Fibroblast of skin of back (primary cell): ENCODE measurements at places on chromosomes 1 and 21.

GRCh38 chr1:16249596-16250241 is 12.7 kb upstream of the CPLANE2 start:
- DNase-seq, result no peak

DNA sequence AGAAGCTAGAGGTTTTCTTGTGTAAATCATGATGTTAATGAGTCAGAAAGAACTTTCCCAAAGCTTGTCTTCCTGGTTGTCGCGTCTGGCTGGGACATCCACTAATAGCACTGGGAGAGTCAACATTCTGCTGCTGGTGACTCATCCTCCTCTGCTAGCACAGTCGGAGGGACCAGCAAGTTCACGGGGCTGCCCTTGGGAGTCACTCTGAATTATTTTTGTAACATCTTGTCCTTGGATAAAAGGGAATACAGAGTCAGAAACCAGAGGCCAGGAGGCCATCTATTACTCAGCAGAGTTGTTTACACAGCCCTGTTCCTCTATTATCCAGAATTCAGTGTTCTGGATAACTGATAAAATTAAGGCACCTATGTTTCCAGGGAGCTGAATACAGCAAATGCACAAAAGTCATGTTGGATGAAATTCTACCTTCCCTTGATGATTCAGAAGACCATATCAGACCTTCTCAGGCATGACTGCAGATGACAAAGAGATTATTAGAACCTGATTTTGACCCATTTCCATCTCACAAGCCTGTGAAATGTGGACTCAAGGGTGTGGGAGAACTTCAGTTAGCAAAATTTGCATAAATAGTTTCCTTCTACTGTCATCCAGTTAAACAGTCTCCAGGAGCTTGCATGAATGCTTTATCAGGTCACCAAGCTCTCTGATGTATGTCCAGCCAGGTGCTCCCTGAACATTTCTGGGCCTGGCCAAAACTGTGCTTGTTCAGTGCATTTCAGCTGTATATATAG is 68.1 kb downstream of the JAK1 start:
- peak; percentile 99 for DNase-seq

DNA sequence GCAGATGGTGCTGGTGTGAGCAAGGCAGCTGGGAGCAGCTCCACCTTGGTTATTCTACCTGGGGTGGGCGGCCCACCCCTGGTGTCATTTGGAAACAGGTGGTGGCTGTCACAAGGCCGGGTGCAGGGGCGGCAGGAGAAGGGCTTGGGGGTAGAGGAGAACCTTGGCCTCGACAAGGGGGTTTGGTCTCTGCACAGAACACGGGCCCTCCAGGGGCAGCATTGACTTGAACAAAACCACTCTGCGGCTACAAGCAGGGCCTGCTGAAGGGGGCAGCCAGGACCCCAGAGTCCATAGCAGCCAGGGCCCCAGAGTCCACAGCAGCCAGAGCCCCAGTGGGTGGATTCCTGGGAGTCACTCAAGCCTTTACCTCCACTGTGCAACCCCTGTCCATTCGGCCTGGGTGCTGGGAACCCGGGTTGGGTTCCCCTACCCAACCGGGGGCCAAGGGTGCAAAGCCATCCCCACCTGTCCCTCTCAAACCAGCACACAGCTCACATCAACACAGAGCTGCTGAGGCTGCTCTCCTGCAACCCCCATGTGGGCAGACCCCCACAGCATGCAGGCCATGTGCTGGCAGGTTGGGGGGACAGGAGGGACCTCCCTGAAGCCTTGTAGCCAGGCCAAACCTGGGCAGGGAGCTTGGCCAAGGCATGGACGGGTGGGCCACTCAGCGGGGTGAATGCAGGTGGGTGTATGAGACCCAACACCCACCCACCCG is 7.7 kb downstream of the TRIM11 start:
- DNase-seq, result no peak

GRCh38 chr1:231934797-231935196 is 308.2 kb downstream of the DISC1 start:
- peak; percentile 36 for DNase-seq

GRCh38 chr1:176858433-176858916 is 306.0 kb downstream of the ASTN1 start:
- no peak for DNase-seq

- DNase-seq, result no peak
Observed at GRCh38 chr1:169487561-169487960, 1.8 kb upstream of the SLC19A2 start.

DNA sequence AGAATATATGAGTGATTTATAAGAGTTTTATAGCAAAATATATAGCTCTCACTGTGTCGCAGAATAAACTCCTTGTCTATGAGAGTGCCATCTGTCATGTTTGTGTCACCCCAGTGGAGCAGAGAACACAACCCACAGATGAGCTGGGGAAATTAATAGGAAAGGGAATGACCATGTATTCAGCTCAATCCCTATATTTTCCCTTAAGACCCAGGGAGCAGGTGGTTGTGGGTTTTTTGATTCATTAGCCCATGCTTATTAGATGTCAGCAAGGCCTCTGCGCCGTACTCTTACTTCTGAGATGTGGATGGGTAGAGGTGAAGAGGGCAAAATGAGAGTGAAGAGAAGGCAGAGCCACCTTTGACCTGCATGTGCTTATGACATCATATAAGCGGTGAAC is 4.1 kb upstream of the GREM2 start:
- no peak for DNase-seq

- DNase-seq, result peak; percentile 41
Observed at GRCh38 chr21:37220433-37220980, 46.6 kb downstream of the VPS26C start.

GRCh38 chr1:160577671-160578070 is 1.6 kb downstream of the CD84 start:
- DNase-seq, result no peak

GRCh38 chr1:180130651-180131050 is 24.0 kb upstream of the QSOX1 start:
- no peak for DNase-seq

- DNase-seq, result peak; percentile 21
Observed at GRCh38 chr1:189275796-189276195, 1201.9 kb downstream of the BRINP3 start.

DNA sequence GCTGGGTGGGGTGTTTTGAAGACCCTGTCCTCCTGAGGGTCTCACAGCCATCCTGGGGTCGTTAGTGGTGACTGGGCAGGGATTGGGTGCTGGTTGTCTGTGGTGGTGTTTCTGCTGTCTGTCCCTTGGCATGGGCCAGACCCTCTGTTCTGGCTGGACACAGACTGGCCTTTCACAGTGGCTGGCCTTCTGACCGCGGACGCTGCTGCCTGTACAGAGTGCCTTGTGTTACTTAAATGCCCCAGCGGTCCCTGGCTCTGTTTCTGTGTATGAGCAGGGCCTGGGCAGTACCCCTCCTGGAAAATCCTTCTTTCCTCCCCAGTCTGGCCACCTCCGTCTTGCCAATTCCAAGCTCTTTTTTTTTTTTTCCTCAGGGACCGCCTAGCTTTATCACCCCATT is 50.9 kb downstream of the SH3BGR start:
- no peak for DNase-seq

- no peak for DNase-seq
Observed at GRCh38 chr1:243733670-243734307, 116.3 kb downstream of the AKT3 start.

DNA sequence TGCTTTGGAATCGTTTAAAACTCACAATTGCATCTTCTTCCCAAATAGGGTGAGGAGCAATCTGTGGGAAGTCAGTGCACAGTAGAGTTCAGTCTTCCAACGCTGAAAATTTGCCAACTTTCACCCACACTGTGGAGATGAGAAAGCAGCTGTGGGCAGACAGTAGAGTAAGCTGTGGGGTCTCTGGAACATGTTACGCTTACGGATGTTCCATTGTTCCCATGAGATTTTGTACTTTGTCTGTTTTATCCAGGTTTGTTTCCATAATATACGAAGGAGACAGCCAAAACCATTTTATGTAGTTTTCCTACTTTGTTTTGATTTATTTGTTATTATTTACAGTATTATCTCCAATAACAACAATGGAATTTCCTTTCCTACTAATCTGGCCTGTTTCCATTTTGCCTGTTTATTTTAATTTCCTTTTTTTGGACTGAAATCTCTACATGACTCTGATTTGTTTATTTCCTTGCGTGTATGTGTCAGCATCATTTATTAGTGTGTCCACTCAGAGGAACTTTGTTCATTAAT is 65.1 kb upstream of the RGL1 start:
- DNase-seq, result no peak

DNA sequence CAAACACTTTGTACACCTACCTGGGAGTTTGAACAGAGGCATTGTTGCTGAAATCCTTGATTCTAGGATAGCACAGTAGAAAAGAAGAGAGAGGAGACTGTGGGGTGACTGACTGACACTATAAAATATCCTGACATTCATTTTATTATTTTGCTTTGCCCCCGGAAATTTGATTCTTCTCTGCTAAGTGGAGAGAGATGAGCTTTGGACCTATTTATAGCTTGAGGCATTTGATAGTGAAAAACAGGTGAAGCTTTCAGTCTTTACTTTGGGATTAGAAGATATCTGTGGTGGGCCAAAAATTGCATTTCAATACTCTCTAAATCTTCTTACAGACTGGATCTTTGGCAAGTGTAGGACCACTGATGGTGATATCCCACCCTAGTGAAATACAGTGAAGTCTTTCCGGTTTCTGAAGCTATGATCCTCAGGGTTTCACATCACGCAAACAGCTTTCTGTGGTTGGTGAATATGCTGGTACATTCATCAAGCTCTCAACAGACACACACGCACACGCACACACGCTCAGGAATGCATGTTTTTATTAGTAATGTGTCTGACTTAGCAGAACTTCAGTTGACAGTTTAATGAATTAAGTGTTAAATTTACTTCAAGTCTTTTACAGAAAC is at the start of gene AMPD1:
AMPD1 (minus strand) TSS at position 117 of the 629 bp plus-strand sequence; CDS start at position 42, 75 bp downstream.
- peak; percentile 49 for DNase-seq

DNA sequence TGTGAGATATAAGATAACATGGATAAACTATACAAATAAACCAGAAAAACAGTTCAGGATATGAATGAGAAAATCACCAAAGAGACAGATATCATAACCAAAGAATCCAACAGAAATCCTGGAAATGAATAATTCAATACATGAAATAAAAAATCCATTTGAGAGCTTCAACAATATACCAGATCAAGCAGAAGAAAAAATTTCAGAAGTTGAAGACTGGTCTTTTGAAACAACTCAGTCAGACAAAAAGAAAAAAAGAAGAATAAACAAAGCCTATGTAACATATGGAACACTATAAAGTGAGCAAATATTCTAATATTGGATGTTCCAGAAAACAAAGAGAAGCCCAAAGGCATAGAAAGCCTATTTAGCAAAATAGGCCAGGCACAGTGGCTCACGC is 5.2 kb upstream of the KRTAP12-2 start:
- DNase-seq, result no peak

DNA sequence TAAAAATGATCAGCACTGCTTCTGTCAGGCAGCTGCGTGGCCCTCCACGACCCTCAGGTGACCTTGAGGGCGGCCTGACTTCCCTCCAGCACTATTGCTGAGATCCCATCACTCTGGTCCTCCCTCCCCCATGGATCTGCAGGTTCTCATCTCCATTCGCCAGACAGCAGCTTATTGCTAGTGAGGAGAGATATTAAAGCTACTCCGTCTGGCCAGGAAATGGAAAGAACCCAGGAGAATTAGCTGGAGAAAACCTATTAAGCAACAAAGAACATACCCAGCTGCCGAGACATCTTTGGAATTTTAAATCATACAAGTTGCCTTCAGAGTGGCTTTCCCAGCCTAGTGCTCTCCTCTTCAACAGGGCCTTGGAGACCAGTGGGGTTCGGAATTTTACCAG is 25.7 kb upstream of the KCNN3 start:
- no peak for DNase-seq

DNA sequence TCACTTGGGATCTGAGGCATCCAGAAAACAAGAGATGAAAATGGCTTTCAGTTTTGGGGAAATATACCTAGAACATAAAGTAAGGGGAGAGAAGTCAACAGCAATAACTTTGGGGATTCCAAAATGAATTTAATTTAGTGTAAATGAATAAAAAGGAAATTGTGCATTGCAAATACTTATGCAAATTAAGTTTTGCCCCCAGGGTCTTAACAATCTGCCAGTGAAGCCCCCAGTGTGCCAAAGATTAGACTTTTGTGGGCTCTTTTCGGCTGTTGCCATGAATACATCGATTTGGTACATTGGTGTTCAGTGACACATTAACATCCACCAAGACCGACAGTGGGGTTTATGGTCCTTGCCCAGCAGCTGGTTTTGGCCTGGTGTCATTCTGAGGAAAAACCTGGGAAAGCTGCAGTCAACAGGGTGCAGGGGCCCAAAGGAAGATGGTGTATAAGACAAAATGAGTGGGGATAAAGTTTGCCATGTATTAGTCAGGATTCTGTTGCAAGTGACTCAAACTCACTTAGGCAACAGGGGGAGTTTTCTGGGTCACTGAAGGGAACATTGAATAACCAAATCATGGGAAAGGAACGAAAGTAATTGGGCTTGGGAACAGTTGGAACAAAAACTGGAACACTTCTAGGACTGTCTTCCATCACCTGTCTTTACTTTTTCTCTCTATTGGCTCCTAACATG is 30.2 kb upstream of the IGSF3 start:
- DNase-seq, result no peak

GRCh38 chr1:63099188-63099587 is 223.2 kb upstream of the FOXD3 start:
- DNase-seq, result no peak

DNA sequence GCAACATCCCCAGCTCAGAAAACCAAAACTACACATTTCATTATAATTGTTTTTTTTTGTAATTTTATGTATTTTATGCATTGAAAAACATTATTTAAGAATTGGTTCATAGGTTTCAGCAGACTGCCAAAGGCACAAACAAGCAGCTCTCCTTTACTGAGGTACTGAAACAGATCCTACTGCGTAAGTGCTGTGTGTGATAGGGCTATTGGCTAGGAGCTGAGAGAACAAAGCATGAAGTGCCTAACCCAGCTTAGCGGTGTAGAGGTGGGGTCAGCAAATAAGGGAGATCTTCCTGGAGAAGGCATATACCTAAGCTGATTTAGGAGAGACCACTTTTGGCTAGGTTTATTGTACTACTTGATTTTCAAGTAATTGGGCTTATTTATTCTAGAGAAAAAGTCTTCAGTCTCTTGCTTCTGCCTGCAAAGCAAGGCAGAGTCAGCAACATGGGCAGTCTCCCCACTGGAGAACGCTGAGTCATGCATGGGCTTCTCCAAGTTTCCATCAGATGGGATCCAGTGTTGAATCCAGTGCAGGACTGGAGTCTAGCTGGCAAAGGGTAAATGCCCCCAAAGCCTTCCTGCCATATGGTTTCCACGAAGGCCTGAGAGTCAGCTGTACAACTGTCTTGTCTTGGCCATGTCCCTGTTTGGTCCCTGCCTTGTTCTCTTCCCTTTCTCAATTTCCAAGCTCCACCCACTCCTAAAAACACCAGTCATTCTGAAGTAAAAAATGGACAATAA is 18.0 kb upstream of the YTHDF2 start:
- DNase-seq, result peak; percentile 33

- no peak for DNase-seq
Observed at GRCh38 chr21:36246080-36246631, 73.8 kb upstream of the MORC3 start.

DNA sequence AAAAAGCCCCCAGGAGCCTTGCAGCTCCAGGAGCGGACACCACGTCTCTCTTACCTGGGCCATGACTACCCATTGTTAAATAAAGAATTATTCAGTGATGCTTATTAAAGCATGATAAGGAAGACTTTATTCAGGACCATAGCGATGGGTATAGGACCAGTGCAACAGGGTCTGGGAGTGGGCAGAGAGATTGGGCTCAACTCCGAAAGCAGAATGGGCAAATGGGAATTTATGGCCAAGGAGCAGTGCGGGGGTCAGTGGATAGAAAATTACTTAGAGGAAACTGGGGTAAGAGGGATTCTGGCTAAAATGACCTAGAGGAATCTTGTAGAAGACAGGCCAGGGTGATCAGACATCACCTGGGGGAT is 580 bp upstream of the ATP5PO start:
- DNase-seq, result no peak

- DNase-seq, result peak; percentile 91
Observed at GRCh38 chr21:35932232-35932911, 128.0 kb downstream of the SETD4 start.
